WTC11 (cell line): ENCODE measurements at places on chromosomes 13 and 19.
A peak's percentile ranks its signal among the peaks of the same experiment; 100 is the strongest.

- DNase-seq, result no peak
- no peak overlapping the region for H3K4me3 ChIP-seq
- no peak overlapping the region for H3K27ac ChIP-seq
- H3K36me3 ChIP-seq, result peaks cover 17% of the 10 kb centered on the region
- no peaks in the 10 kb centered on the region for H3K4me1 ChIP-seq
These were observed 520 bp downstream of the LGALS4 start for GRCh38 chr19:38812009-38812840.

GRCh38 chr19:6026390-6027227 is 48.7 kb upstream of the RANBP3 start:
- DNase-seq, result no peak
- no peaks in the 10 kb centered on the region for H3K36me3 ChIP-seq
- peaks cover 12% of the 10 kb centered on the region for H3K27me3 ChIP-seq
- no peak overlapping the region for H3K27ac ChIP-seq
- 0 out of 2 replicates have a peak, but pooled peaks cover 6% of the 10 kb centered on the region for H3K4me1 ChIP-seq

DNA sequence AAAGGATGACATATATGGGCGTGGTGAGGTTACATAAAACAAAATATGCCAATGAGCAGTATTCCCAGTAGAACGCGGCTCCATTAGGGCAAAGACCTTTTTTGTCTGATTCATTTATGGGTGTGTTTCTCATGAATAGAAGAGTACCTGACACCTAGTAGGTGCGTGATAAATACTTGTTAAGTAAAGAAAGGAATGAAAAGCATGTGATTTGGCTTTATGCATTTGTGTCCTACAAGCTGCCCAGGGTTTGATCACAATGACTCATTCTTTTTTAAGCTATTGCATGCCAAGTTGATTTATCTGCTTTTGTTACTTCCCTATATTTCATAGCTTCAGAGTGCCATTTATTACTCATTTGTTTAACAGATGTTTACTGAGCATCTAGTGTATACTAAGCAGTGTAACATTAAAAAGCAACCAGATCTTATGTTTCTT is 19.1 kb upstream of the KCTD4 start:
- no peaks in the 10 kb centered on the region for H3K27me3 ChIP-seq
- H3K27ac ChIP-seq, result no peak overlapping the region
- H3K4me3 ChIP-seq, result no peak overlapping the region
- no peaks in the 10 kb centered on the region for H3K36me3 ChIP-seq
- no peak for DNase-seq

GRCh38 chr19:3459089-3459881 is 21.0 kb downstream of the SMIM24 start:
- H3K36me3 ChIP-seq, result no peaks in the 10 kb centered on the region
- DNase-seq, result no peak
- H3K27me3 ChIP-seq, result peaks cover 49% of the 10 kb centered on the region
- H3K4me1 ChIP-seq, result peaks cover 15% of the 10 kb centered on the region

DNA sequence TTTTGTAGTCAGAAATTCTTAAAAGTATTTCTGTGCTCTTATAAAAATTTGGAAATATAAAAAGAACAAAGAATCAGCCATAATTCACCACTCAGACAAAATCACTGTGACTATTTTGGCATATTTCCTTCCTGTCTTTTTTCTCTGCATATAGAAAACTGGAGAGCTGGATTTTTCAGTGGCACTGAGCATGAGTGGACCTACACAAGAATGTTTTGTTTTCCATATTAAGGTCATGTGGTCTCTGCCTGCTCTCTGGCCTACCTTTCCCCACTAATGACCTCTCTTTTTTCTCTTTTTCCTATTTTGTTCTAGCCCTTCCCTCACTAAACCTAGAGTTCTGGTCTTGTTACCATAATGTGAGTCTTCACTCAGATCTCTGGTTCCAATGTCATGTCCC is 17.6 kb upstream of the USP12 start:
- DNase-seq, result no peak
- H3K27me3 ChIP-seq, result no peaks in the 10 kb centered on the region
- no peak overlapping the region for H3K27ac ChIP-seq
- no peak overlapping the region for H3K4me3 ChIP-seq
- H3K36me3 ChIP-seq, result no peaks in the 10 kb centered on the region

GRCh38 chr13:21150013-21150412 is 26.3 kb downstream of the SKA3 start:
- H3K27me3 ChIP-seq, result no peaks in the 10 kb centered on the region
- DNase-seq, result no peak

GRCh38 chr13:24083722-24084421 is 76.6 kb upstream of the SPATA13 start:
- H3K4me1 ChIP-seq, result peaks cover 21% of the 10 kb centered on the region
- H3K27ac ChIP-seq, result no peak overlapping the region
- no peak overlapping the region for H3K4me3 ChIP-seq
- H3K36me3 ChIP-seq, result no peaks in the 10 kb centered on the region
- no peaks in the 10 kb centered on the region for H3K27me3 ChIP-seq

DNA sequence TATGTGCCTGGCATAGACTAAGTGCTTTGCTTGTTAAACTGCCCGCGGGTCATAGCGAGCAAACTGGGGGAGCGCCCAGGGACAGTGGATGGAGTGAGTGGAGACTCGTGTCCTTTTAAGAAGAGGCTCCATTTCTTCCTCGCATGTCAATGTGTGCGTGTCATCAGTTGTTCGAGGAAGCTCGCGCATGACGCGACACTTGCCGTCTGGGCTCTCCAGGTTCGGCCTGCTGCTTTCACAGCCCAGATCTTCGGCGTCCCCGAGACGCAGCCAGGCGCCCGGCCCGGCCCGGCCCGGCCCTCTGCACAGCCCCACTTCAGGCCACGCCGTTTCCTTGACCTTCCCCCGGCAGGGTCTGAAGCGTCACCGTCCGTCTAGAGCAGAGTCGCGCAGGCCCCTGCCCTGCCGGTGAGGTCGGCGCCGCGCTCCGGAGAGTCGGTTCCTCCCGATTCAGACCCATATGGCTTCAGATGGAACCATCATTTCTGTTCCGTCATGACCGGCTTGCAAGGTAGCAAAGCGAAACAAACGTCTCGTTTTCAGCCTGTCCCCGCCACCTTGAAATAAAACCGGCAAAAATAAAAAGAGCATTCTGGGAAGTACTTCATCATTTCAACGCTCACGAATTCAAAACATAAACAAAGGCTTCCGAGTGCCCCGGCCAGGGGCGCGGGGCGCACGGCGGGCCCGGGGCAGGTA is 599 bp upstream of the ARHGEF7 start:
- DNase-seq, result peak; percentile 44
- H3K27ac ChIP-seq, result no peak overlapping the region
- H3K4me1 ChIP-seq, result peaks cover 8% of the 10 kb centered on the region
- peak overlapping the region; percentile 87 for H3K4me3 ChIP-seq
- peaks cover 85% of the 10 kb centered on the region for H3K27me3 ChIP-seq

DNA sequence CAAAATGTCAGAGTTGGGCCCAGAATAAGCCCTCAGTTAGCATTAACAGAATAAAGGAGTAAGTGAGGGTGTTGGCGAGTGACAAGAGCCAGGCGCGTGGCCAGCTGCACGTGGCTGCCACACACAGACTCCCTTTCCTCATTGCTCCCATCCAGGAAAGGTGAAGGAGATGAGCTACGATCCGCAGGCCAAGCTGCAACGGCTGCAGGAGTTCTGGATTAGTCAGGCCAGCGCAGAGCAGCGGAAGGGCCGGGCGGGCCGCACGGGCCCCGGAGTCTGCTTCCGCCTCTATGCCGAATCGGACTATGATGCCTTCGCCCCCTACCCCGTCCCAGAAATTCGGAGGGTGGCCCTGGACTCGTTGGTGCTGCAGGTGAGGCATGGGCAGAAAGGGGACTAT is 13.2 kb downstream of the DHX34 start:
- H3K4me1 ChIP-seq, result no peaks in the 10 kb centered on the region
- no peak for DNase-seq
- H3K36me3 ChIP-seq, result peaks cover 78% of the 10 kb centered on the region
- H3K27me3 ChIP-seq, result no peaks in the 10 kb centered on the region

GRCh38 chr19:2722541-2723344 is 1.6 kb upstream of the DIRAS1 start:
- no peak for DNase-seq
- no peaks in the 10 kb centered on the region for H3K36me3 ChIP-seq
- H3K4me3 ChIP-seq, result no peak overlapping the region; the same call in 1 of the 2 replicates
- peaks cover 11% of the 10 kb centered on the region for H3K4me1 ChIP-seq

DNA sequence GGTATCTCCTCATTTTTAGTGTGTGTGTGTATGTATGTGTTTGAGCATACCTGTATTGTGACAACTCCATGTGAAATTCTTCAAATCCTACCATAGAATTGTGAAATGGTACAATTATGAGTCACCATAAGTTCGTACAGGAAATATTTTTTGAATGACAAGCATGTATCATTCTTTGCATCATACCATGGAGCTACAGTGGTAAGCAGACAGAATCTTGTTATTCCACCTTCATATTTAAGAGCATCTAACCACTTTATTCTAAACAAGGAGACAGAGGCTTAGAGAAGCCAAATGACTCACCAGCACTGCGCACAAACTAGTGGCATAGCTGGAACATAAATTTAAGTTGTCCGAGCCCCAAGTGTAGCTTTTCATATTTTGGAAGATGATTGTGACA is 4.5 kb upstream of the EPSTI1 start:
- H3K27me3 ChIP-seq, result peaks cover 22% of the 10 kb centered on the region
- no peak for DNase-seq
- H3K4me3 ChIP-seq, result no peak overlapping the region
- H3K27ac ChIP-seq, result no peak overlapping the region
- no peaks in the 10 kb centered on the region for H3K36me3 ChIP-seq

- peak overlapping the region; percentile 60 for H3K4me3 ChIP-seq
- H3K27ac ChIP-seq, result no peak overlapping the region
- peaks cover 34% of the 10 kb centered on the region for H3K27me3 ChIP-seq
- peaks cover 56% of the 10 kb centered on the region for H3K4me1 ChIP-seq
- no peak for DNase-seq
- H3K36me3 ChIP-seq, result no peaks in the 10 kb centered on the region
These were observed 130.9 kb downstream of the ZDHHC20 start for GRCh38 chr13:21328201-21328600.

DNA sequence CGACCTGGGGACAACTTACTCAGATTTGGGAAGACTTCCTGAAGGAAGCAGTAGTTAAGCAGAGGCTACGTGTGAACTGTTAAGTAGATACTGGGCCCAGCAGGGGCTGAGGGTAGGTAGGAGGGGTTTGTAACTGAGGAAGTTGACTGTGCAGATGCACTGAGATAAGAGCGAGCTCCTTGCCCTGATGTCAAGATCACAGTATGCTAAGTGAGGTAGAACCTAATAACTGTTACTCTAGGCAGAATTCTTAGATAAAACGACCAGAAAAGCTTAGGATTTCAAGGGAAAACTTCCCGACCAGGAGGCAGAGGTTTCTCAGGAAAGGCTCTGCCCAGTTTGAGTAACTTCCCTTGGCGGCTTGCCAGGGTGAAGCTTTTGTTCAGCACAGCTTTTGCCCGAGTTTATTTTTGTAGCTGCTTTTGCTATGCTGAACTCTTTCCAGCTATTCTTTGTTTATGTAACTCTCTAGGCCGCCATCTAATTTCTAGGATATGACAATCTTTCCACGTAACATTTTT is 632.1 kb downstream of the DIAPH3 start:
- peaks cover 46% of the 10 kb centered on the region for H3K4me1 ChIP-seq
- no peaks in the 10 kb centered on the region for H3K36me3 ChIP-seq
- peak overlapping the region; percentile 9 for H3K4me3 ChIP-seq
- no peaks in the 10 kb centered on the region for H3K27me3 ChIP-seq

DNA sequence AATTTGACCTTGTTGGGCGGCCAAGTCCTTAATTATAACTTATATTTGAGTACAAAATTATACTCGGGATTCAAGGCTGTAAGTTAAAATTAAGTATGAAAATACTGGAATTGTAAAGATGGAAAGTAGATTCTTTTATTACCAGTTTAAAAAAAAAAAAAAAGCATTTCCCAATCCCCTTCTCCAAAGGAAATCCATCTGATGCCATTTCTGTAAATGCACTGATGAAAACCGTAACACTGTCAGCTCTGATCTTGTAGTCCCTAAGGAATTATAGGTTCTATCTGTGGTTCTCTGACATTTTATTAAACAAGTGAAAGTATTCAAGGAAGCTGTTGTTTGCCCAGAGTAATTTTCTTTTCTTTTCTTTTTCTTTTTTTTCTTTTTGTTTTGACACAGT is 41.6 kb upstream of the HNRNPA1L2 start:
- peak overlapping the region; percentile 55 for H3K4me3 ChIP-seq
- H3K36me3 ChIP-seq, result no peaks in the 10 kb centered on the region
- peaks cover 15% of the 10 kb centered on the region for H3K4me1 ChIP-seq
- H3K27ac ChIP-seq, result no peak overlapping the region
- no peaks in the 10 kb centered on the region; the same call in 1 of the 2 replicates for H3K27me3 ChIP-seq
- DNase-seq, result no peak

DNA sequence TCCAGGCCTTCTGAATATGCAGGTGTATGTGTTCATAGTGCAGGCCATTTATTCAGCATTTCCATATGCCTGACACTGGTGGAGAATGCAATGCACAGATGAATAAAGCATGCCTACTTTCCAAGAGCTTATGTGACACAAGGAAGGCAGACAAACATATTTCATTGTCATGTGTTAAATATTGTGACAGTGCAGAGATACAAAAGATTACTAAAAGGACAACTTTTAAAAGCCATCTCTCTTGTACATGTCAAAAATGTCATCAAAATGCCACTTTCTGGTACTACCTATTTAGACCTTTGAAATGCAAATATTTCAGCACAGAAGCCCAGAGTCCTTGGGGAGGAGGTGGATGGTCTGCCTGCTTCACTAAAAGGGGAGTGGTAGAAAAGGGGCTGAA is 254.5 kb downstream of the FGF14 start:
- H3K27ac ChIP-seq, result no peak overlapping the region
- no peaks in the 10 kb centered on the region for H3K27me3 ChIP-seq
- no peak overlapping the region for H3K4me3 ChIP-seq
- H3K4me1 ChIP-seq, result peaks cover 6% of the 10 kb centered on the region; the same call in 1 of the 2 replicates
- no peaks in the 10 kb centered on the region for H3K36me3 ChIP-seq

DNA sequence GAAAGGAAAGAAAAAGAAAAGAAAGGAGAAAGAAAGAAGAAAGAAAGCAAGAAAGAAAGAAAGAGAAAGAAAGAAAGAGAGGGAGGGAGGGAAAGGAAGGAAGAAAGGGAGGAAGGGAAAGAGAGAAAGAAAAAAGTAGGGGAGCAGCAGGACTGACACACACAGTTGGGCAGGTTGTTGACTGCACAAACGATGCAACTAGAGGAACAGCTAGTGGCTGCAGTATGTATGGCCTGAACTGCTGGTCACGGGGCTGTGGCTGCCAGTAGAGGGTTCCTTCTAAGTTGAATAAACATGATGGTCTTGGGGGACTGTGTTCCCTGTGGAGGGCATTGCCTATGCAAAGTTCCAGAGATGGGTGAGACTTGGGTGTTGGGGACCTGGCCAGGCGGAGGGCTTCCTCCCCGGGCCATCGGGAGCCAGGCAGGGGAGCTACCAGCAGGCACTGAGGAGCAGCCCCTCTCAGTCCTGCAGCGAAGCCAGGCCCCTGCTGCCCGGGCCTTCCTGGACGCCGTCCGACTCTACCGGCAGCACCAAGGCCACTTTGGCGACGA is 16.7 kb upstream of the COLGALT1 start:
- no peaks in the 10 kb centered on the region for H3K36me3 ChIP-seq
- H3K27me3 ChIP-seq, result peaks cover 46% of the 10 kb centered on the region
- no peak overlapping the region for H3K27ac ChIP-seq
- no peak for DNase-seq
- peak overlapping the region; percentile 83 for H3K4me3 ChIP-seq

DNA sequence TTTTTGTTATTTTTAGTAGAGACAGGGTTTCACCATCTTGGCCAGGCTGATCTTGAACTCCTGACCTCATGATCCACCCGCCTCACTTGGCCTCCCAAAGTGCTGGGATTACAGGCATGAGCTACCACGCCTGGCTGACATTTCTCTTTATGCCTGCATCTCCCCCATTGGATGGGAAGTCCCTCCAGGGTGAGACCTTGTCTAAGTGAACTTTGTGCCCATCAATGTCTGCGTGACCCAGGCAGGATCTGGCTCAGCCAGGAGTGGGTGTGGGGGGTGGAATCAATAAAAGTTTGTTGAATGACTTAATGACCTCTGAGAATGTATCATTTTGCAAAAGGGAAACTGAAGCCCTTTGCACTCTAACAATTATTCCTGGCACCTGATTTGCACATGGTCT is 1.8 kb upstream of the ARRDC5 start:
- H3K27ac ChIP-seq, result no peak overlapping the region
- H3K4me1 ChIP-seq, result peaks cover 5% of the 10 kb centered on the region
- H3K36me3 ChIP-seq, result no peaks in the 10 kb centered on the region
- H3K4me3 ChIP-seq, result no peak overlapping the region
